ENCODE measurements at places on chromosomes 5 and 9.

- no peak for DNase-seq
Observed at GRCh38 chr9:33913541-33913940, 96.6 kb downstream of the UBE2R2 start.

DNA sequence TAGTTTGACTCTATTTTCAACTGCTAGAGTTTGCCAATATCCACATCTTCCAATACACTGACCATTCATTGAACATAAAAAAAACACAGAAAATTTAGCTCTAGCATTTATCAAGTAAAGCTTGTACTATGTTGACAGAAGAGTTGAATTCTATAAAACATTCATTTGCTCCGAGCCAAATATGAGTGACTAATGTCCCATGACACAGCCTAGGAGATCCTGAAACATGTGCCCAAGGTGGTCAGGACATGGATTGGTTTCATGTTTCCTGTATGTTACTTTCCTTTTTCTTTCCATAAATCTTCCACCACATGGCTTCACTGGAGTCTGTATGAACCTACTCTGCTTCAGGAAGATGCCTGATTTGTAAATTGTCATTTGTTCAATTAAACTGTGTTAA is 122.4 kb upstream of the PRDM9 start:
- no peak for DNase-seq

GRCh38 chr9:112841261-112841660 is 49.4 kb downstream of the SLC46A2 start:
- no peak for DNase-seq

DNA sequence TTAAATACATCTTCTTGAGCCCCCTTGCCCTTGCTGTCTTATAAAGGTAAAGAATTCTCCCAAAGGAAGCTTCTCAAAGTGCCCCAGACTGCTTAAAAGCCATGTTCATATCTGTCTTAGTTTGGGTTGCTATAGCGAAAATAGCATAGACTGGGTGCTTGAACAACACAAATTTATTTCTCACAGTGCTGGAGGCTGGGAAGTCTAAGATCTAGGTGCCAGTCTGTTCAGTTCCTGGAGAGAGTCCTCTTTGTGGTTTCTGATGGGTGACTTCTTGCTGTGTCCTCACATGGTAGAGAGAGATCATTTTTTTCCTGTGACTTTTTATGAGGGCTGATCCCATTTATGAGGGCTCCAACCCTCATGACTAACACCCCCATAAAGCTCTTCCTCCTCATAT is 486.7 kb upstream of the ADAMTS16 start:
- no peak for DNase-seq

DNA sequence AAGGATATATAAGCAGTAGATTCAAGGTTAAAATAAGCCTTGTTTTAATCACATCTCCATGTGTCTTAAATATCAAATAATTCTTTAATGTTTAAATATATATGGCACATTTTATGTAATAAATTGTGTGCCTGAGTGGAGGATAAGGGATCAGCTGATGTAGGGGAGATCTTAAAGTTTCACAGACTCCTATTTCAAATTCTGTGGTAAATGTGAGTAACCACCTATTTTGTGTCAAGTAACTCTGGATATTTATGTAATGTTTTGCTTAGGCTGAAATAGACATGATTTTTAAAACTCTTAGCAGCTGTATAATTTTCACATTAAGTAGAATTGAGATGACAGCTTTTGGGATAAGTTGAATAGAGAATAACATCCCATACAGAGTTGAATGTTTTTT is 41.3 kb upstream of the ITGA2 start:
- no peak for DNase-seq

- no peak for DNase-seq
Observed at GRCh38 chr5:175457466-175457865, 13.5 kb upstream of the DRD1 start.

DNA sequence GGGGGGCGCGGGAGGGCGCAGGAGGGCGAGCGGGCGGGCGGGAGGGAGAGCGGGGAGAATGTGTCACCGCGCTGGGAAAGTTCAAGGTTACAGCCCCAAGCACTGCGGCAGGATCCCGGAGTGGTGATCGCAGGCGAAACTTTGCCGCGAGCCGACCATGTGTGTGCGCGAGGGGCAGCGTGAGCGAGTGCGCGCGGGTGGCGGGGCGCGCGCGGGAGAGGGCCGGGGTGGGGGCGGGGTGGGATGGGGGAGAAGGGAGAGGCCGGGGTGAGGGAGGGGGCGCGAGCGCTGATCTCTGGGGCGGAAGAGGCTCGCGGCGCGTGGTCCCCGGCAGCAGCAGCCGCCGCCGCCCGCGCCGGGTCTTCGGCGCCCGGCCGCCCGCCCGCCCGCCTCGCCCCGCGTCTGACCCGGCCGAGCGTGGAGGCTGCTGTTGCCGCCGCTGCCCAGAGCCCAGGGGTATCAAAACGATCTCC is at the start of gene NFIB:
Gene NFIB (minus strand): TSS at position 191 of the 473 bp plus-strand sequence. CDS start 630 bp downstream, outside the sequence.
- DNase-seq, result no peak

GRCh38 chr5:58760222-58760621 is 177.3 kb downstream of the RAB3C start:
- DNase-seq, result no peak

GRCh38 chr5:21784487-21784886 is 1068.7 kb downstream of the CDH12 start:
- no peak for DNase-seq

DNA sequence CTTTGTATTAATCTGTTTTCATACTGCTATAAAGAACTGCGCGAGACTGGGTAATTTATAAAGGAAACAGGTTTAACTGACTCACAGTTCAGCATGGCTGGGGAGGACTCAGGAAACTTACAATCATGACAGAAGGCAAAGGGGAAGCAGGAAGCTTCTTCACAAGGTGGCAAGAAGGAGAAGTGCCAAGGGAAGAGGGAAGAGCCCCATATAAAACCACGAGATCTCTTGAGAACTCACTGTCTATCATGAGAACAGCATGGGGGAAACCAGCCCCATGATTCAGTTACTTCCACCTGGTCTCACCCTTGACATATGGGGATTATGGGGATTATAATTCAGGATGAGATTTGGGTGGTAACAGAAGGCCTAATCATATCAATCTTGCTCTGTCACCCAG is 60.9 kb upstream of the CHD1 start:
- DNase-seq, result no peak

GRCh38 chr5:137491121-137491520 is 8.0 kb downstream of the SPOCK1 start:
- DNase-seq, result no peak
